ENCODE measurements at places on chromosomes 7 and 10. TPM values are rescaled to one million over a fixed set of nuclear protein-coding genes. Genes with fewer than 3 reads are reported as not detected.
A peak's percentile ranks its signal among the peaks of the same experiment; 100 is the strongest.

- no peaks in the 10 kb centered on the region for H3K27me3 ChIP-seq
- no peak overlapping the region for H3K27ac ChIP-seq
- no peaks in the 10 kb centered on the region for H3K4me1 ChIP-seq
- DNase-seq, result no peak
- no peak overlapping the region for H3K4me3 ChIP-seq
These were observed 322.4 kb upstream of the GHITM start for GRCh38 chr10:83816942-83817341.

DNA sequence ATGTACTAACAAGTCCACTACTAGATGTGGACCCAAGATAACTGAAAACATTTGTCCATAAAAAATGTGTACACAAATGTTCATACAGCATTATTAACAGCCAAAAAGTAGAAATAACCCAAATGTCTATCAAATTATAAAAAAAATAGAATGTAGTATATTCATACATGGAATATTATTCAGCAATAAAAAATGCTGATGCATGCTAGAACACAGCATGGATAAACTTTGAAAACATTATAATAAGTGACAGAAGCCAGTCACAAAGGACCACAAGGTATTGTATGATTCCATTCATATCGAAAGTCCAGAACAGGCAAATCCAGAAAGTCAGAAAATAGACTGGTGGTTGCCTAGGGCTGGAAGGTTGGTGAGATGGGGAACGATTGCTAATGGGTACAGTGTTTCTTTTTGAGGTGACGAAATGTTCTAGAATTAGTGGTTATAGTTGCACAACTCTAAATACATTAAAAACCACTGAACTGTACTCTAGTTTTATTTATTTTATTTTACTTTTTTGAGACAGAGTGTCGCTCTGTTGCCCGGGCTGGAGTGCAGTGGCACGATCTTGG is 43.3 kb upstream of the ANLN start:
- DNase-seq, result no peak
- no peaks in the 10 kb centered on the region for H3K4me1 ChIP-seq
- H3K36me3 ChIP-seq, result no peaks in the 10 kb centered on the region
- H3K4me3 ChIP-seq, result no peak overlapping the region
- H3K27me3 ChIP-seq, result no peaks in the 10 kb centered on the region

GRCh38 chr7:46129831-46130230 is 208.8 kb upstream of the IGFBP3 start:
- no peak for DNase-seq
- no peaks in the 10 kb centered on the region for H3K27me3 ChIP-seq
- no peak overlapping the region for H3K4me3 ChIP-seq
- peaks cover 30% of the 10 kb centered on the region for H3K4me1 ChIP-seq
- H3K36me3 ChIP-seq, result no peaks in the 10 kb centered on the region

DNA sequence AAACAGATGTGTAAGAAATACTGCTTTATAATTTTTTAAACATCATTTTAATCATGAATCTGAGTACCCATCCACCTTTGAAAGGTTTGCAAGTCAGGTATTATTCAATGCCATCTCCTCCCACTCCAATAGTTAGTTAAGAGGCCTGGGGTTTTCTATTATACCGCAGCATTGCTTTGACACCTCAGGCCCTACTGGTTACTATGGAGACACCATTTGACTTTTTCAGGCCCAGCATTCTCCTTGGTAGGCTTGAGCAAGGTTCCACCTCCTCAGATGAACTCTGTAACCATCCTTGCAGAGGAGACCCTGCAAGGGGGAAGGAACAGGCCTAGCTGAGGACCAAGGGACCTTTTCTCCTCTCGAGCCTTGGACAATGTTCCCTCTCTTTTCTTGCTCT is 326.9 kb upstream of the NPSR1 start:
- no peak overlapping the region for H3K4me3 ChIP-seq
- H3K27ac ChIP-seq, result no peak overlapping the region
- no peaks in the 10 kb centered on the region for H3K4me1 ChIP-seq
- H3K27me3 ChIP-seq, result no peaks in the 10 kb centered on the region

The DDC gene
- not detected for total RNA-seq

The SND1 gene
- 273 TPM for total RNA-seq

The TMED4 gene
- total RNA-seq, result 161 TPM

- H3K27me3 ChIP-seq, result no peaks in the 10 kb centered on the region
- H3K36me3 ChIP-seq, result no peaks in the 10 kb centered on the region
- no peak overlapping the region for H3K4me3 ChIP-seq
These were observed 225.4 kb downstream of the DKK1 start for GRCh38 chr10:52539463-52539862.

GRCh38 chr7:89133819-89134218 is 338.3 kb upstream of the TEX47 start:
- no peaks in the 10 kb centered on the region for H3K36me3 ChIP-seq
- H3K4me1 ChIP-seq, result no peaks in the 10 kb centered on the region

The FLNC gene
- 96.6 TPM for total RNA-seq

The PRF1 gene
- not detected for total RNA-seq

The ACHE gene
- 0.35 TPM for total RNA-seq

The FEZF1 gene
- total RNA-seq, result not detected

The CALY gene
- total RNA-seq, result not detected

DNA sequence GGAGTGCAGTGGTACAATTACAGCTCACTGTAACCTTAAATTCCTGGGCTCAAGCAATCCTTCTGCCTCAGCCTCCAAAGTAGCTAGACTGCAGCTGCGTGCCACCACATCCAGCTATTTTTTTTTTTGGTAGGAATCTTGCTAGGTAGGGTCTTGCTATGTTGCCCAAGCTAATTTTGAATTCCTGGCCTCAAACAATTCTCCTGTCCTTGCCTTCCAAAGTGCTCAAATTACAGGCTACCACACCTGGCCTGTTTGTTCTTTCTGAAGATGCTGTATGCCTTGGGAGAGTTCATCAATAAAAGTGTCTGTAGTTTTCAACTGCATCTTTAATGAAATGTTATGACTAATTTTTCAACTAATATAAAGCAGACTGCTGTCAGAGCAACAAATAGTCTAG is 452 bp downstream of the SAMD9 start:
- peaks cover 57% of the 10 kb centered on the region for H3K4me1 ChIP-seq
- no peaks in the 10 kb centered on the region for H3K27me3 ChIP-seq
- H3K27ac ChIP-seq, result peak overlapping the region; percentile 95
- peak overlapping the region; percentile 48 for H3K4me3 ChIP-seq
- no peaks in the 10 kb centered on the region for H3K36me3 ChIP-seq

DNA sequence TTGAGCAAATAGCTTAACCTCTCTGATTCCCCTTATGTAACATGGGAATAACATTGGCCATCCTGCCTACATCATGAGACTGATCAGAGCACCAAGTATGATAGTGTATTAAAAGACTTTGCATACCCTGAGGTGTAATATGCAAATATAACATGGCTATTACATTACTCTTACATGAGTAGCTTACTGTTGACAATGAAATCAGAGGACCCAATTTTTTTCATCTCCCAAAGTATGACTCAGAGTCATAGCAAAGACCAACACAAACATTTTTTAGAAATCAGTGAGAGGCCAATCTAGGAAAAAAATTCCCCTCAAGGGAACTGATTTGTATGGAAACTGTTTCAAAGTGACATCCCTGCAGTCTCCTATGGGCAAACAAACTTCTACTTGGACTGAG is 47.0 kb upstream of the TMEM140 start:
- H3K4me1 ChIP-seq, result no peaks in the 10 kb centered on the region
- H3K36me3 ChIP-seq, result no peaks in the 10 kb centered on the region
- no peak overlapping the region for H3K4me3 ChIP-seq
- no peak for DNase-seq

DNA sequence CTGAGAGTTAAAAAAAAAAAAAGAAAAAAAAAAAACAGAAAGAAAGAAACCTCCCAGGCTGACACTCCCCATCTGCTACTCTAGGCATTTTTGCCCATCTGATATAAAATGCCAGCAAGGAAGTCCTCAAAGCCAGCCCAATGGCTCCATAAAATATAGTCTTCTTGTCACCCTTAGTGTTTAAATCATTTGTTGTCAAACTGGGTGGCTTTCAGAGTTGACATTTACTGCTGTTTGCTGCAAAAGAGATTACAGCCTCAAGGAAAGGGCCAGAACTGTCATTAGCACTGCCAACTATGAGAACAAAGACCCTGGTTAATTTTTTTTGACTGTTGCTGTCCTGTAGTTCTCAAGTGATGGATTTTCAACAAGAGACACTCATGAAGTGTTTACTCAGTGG is 86.5 kb downstream of the TRIL start:
- no peak overlapping the region for H3K27ac ChIP-seq
- H3K4me3 ChIP-seq, result no peak overlapping the region
- no peaks in the 10 kb centered on the region for H3K27me3 ChIP-seq
- no peak for DNase-seq
- H3K4me1 ChIP-seq, result no peaks in the 10 kb centered on the region

The RHOBTB1 gene
- total RNA-seq, result 7.8 TPM

DNA sequence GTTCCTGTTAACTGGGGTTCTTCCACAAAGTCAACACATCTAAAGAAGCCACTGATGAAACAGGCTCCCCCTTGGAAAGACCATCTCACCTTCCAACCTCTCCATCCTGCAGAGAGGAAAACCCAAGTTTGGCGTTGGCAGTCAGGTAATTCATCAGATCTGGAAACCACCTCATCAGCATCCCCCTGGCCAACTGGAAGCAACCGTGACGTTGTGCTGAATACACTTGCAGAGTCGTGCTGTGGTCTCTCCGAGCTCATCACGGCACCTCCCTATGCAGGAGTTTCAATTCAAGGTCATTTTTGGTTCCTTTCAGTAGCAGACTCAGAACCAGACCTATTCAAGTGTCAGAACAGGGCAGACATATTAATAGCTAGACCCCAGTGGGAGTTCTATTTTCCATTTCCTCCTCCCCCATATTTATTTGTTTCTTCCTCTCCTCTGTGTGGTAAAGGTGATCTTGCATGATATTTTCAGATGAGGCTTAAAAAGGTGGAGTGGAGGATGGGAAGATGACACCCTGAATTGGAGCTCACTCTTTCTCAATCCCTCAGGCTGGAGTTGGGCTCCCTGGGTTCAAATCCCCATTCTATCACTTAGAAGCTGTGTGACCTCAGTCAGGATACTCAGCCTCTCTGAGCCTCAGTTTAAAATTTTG is 149.1 kb upstream of the ADO start:
- no peaks in the 10 kb centered on the region for H3K36me3 ChIP-seq
- no peak for DNase-seq
- H3K4me1 ChIP-seq, result no peaks in the 10 kb centered on the region
- H3K27ac ChIP-seq, result no peak overlapping the region
- no peak overlapping the region for H3K4me3 ChIP-seq
- H3K27me3 ChIP-seq, result no peaks in the 10 kb centered on the region

The PCDH15 gene
- total RNA-seq, result not detected

DNA sequence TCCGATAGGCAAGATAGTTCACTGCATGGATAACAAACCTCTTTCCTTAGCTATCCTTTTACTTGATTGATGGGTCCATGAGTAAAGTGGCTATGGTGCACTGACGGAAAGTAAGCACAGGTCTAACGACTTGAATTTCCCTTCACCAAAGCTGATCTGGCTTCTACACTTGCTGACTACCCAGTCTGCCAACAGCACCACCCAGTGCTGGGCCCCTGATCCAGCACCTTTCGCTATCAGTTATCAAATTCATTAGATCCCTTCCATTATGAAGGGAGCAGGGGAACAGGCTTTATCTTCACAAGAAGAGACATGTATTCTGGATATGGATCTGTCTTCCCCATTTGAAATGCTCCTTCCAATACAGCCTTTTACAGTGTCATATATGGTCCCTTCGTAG is 855.9 kb downstream of the GRID1 start:
- no peaks in the 10 kb centered on the region for H3K4me1 ChIP-seq
- no peaks in the 10 kb centered on the region for H3K36me3 ChIP-seq
- no peak overlapping the region for H3K27ac ChIP-seq
- DNase-seq, result no peak
- 0 out of 2 replicates have a peak, but pooled peaks cover 4% of the 10 kb centered on the region for H3K27me3 ChIP-seq

DNA sequence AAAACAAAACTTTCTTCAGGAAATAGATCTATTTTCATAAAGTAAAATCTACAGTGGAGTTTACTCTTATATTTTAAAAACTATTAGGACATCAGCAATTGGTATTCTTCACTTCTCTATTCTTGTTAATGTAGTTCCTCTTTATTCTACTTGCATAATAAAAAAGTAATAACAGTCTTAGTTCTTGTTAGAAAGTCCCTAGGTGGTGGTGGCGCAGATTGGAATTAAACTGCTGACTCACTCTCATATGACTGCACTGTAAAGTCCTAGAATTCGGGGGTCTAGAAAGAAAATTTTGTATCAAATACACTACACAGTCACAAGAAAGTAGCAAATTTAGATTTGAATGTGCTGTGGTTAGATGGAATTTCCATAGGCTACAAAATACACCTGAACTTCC is 44.6 kb upstream of the TES start:
- no peaks in the 10 kb centered on the region for H3K4me1 ChIP-seq
- DNase-seq, result no peak
- no peak overlapping the region for H3K4me3 ChIP-seq

The PROSER2 gene
- 87.5 TPM for total RNA-seq

DNA sequence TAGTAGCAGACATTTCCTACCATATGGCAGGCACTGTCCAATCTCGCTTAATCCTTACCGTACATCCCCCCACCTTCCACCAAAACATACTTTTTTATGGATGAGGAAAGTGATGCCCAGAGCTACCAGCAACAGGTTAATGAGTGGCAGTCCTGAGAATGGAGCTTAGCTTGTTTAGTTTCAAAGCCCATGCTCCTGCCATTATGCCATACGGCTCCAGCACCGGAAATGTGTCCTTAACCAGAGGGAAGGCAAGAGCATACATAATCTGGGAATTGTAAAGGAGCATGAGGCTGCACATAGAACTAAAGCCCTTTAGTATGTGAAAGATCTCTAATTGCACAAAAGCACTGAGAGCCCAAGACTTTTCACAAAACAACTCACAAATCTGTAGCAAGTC is 155.9 kb upstream of the PHYHIPL start:
- no peak overlapping the region for H3K27ac ChIP-seq
- no peak for DNase-seq
- H3K27me3 ChIP-seq, result no peaks in the 10 kb centered on the region
- H3K4me1 ChIP-seq, result no peaks in the 10 kb centered on the region
- no peaks in the 10 kb centered on the region for H3K36me3 ChIP-seq

DNA sequence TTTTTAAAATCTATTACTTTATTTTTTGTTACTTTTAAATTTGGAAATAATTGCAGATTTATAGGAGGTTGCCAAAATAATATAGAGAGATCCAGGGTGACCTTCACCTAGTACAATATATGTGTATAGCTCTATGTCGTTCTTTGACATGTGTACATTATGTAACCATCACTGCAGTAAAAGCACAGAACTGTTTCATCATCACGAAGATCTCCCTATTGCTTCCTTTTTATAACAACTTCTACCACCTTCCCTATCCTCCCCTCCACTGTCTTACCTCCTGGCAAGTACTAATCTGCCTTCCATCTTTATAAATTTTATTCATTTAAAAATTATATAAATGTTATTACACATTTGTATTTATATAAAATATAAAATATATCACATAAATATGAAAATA is 251.0 kb downstream of the AUTS2 start:
- H3K27ac ChIP-seq, result no peak overlapping the region
- no peak overlapping the region for H3K4me3 ChIP-seq
- H3K4me1 ChIP-seq, result no peaks in the 10 kb centered on the region
- no peak for DNase-seq
- H3K36me3 ChIP-seq, result no peaks in the 10 kb centered on the region

Data from PC-9 (cell line).